ENCODE measurements at places on chromosomes 7 and 10.

DNA sequence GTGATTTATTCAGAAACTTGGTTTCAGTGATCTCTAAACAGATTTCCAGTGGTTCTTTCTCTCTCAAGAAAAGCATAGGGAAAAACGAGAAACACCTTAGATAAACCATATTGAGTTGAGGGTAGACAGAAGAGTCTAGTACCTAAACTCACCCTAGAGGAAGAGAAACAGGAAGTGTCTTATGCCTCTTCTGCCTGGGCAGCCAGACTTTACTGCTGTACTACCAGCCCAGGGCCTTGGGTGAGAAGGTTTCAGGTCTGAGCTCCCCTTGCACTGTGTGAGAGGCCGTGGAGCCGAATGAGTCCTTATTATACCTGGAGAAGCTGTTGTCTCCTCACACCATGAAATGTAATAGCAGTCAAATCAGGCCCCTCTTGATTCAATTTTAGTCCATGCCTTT lies 18.2 kb downstream of the HIF1AN start:
- no peak for DNase-seq

- DNase-seq = no peak
These were observed 23.5 kb downstream of the OGDH start for GRCh38 chr7:44629829-44630522.

DNA sequence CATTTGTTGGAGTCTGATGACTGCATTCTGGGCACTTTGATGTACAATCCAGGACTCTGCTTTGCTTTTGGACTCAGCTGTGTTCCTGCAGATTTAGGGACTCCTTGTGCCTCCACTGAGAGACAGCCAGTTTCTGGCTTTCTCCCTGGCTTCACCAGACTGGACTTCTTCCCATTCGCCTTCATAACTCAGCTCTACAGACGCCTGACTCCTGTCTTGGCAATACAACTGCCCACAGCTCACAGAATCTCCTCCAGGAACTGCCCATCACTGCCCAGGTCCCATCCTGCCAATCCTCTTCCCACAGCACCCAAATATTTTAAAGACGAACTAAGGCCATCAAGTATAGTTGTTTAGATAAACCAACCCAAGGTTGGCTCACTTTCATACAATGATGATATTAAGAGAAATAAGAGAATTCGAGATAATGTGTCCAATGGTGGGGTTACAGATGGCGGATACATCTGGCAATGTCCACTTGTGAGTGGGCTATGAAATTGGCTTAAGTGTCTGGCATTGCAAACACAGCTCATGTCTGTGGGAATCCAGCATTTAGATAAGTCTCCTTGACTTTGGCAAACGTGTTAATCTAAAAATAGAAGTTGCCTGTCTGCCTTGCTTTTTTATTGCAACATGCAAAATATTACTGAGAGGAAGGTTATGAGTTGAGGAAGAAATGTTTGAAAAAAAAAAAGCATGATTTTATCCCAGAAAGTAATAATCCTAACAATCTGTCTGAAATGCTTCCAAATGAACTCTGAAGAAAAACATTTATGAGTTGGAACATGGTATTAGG lies 95.1 kb downstream of the ITGA8 start:
- DNase-seq = no peak

DNA sequence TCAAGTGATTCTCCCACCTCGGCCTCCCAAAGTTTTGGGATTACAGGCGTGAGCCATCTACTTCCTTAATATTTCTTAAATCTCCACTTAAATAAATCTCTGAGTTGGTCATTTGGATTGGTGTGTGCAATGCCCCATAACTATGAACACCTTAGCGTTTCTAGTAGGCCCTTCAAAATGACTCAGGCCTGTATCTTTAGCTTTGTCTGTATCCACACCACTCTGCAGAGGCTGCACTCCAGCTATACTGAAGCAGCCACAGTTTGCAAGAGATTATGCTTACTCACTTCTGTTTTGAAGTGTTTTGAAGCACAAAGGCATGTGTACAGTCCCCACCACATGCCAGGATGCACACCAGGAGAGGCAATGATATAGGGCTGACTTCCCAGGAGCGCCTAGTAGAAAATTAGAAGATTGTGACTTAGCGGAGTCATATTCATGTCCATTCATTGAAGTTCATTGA lies 2.4 kb upstream of the ST7 start:
- DNase-seq = no peak

DNA sequence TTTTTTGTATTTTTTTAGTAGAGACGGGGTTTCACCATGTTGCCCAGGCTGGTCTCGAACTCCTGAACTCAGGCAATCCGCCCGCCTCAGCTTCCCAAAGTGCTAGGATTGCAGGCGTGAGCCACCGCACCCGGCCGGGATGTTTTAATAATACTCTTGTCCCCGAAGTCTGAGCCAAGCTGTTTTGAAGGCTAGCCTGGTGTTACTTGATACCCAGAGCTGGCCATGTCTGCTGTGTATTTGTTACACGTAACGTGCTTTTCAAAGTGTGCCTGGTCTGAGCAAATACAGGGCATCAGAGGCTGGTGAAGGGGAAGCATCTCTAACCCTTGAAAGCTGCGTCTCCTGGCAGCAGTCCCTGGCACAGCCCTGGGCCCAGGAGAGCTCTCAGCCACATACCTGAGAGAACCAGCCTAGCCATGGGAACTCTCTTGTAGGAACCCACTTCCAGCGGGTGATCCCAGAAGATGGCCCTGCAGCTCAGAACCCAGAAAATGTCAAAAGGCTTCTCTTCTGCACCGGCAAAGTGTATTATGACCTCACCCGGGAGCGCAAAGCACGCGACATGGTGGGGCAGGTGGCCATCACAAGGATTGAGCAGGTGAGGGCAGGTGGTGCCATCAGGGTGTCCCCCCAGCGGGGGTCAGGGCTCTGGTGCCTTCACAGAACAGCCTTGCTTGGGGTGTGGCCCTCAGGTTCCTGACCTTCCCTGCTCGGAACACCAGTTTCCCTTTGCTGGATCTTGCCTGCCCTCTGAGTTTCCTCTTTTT lies 41.7 kb upstream of the ZMIZ2 start:
- DNase-seq = no peak

DNA sequence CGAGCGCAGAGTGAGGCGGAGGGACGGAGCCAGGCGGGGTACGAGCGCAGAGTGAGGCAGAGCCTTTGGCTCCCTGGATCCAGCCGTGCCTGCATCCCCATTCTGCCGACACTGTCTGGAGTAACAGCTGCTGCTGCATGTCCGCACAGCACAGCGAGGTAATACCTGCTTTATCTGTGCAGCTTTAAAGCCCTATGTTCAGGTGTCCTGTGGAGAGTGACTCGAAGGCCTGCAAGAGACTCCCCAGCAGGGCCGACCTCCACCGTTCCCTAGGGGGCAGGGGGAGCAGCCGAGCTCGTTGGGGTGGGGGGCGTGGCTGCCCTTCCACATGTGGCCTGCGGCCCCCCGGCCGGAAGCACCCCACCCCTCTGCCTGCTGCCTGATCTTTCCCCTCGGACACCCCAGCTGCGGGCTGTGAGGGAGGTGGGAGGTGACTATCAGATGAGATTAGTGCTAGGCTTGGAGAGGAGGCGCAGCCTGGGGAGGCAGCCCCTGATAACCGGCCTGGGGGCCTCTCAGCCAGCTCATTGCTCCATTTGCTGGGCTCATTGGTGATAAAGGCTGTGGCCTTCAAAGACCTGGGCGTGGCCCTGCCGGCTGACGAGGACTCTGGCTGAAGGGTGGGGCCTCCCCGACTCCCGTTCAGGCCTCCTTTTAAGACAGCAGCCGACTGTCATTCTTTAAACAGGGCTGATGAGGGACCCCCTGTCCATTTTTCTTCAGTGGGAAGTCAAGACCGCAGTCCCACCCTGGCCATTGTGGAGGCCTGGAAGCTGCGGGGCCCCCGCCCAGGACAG lies 8.0 kb downstream of the VENTX start:
- DNase-seq = no peak

GRCh38 chr7:99949645-99950228 lies 20.3 kb upstream of the GJC3 start:
- DNase-seq = peak; percentile 28

DNA sequence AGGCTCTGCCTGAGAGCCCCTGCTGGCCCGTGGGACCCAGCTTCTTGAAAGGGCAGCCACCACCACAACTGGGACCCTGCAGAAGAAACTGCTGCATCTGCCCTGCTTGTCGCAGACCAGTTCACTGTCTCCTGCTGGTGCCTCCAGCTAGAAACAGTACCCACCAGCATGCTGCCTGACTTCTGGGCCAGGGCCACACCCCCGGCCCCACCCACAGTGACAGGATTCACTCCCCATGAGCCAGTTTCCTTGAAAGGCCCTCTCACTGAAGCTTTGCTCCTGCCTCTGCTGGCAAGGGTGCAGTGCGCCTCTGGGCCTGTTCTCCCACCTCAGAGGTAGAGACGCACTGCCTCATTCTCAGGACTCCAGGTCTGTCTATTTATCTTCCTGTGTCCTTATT lies 32.4 kb downstream of the ANXA11 start:
- DNase-seq = no peak

DNA sequence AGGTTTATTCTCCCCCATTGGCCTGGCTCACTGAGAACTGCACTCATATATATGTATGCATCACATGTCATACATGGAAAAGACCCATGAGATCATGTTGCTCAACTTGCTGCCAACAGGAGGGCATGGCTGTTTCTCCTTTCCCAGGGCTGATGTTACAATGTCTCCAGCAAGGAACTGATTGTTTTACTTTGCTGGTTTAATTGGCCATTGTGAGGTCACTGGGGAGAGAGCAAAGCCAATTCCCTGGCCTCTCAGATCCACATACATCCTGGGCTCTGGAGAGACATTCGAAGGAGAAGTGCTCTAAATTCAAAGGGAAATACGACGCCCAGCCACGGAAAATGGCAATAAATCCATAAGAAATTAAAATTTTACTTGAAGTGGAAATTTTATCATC lies 287.8 kb downstream of the WDR11 start:
- DNase-seq = no peak

GRCh38 chr7:141430455-141431139 lies 120.6 kb upstream of the AGK start:
- DNase-seq = no peak

- no peak for DNase-seq
These were observed 273.9 kb downstream of the RPS24 start for GRCh38 chr10:78307576-78307975.

All from naive thymus-derived CD8-positive, alpha-beta T cell (primary cell).